Fibroblast of lung (primary cell): ENCODE measurements at places on chromosomes 5 and 9. TPM values are rescaled to one million over a fixed set of nuclear protein-coding genes. Genes with fewer than 3 reads are reported as not detected.

Gene LCP2
- under 0.01 TPM in 1 of 2 replicates, not detected in the other for total RNA-seq

Gene C6
- total RNA-seq, result 0.26 TPM in 1 of 2 replicates, not detected in the other

Gene OR1Q1
- total RNA-seq, result not detected in 2 replicates

Gene ZFP37
- total RNA-seq, result 2.8 and 5.1 TPM in 2 replicates

Gene FAM221B
- not detected in 2 replicates for total RNA-seq

Gene IDNK
- 5.9 and 7.8 TPM in 2 replicates for total RNA-seq

Gene SLC35A4
- 9.0 and 21.5 TPM in 2 replicates for total RNA-seq

Gene OR1L6
- not detected in 2 replicates for total RNA-seq
